ENCODE measurements at places on chromosomes 5 and 9.

- H3K4me1 ChIP-seq: 0 out of 2 replicates have a peak, but pooled peaks cover under 1% of the 10 kb centered on the region
- no peak for DNase-seq
- no peaks in the 10 kb centered on the region for H3K36me3 ChIP-seq
- H3K27me3 ChIP-seq: no peaks in the 10 kb centered on the region
- H3K27ac ChIP-seq: no peak overlapping the region
Observed at GRCh38 chr9:85118990-85119755, 449.6 kb downstream of the NTRK2 start.

- no peaks in the 10 kb centered on the region for H3K4me1 ChIP-seq
- H3K36me3 ChIP-seq: no peaks in the 10 kb centered on the region
- no peak overlapping the region for H3K27ac ChIP-seq
- DNase-seq: no peak
Observed at GRCh38 chr9:9215050-9215449, 1397.8 kb downstream of the PTPRD start.

- no peak overlapping the region for H3K4me3 ChIP-seq
- H3K4me1 ChIP-seq: no peaks in the 10 kb centered on the region
- H3K27ac ChIP-seq: no peak overlapping the region
- H3K36me3 ChIP-seq: 0 out of 2 replicates have a peak, but pooled peaks cover 4% of the 10 kb centered on the region
- DNase-seq: peak; percentile 33
Observed at GRCh38 chr5:81068635-81069034, 108.5 kb downstream of the RASGRF2 start.

- peak; percentile 74 for DNase-seq
- H3K27ac ChIP-seq: no peak overlapping the region
- H3K4me3 ChIP-seq: peak overlapping the region; percentile 54
- H3K36me3 ChIP-seq: no peaks in the 10 kb centered on the region
- H3K27me3 ChIP-seq: peaks cover 100% of the 10 kb centered on the region
- H3K4me1 ChIP-seq: peaks cover 91% of the 10 kb centered on the region
Observed at GRCh38 chr5:173238312-173239232, 3.6 kb upstream of the NKX2-5 start.

GRCh38 chr5:65913519-65913918 lies 12.9 kb upstream of the ERBIN start:
- no peak overlapping the region for H3K27ac ChIP-seq
- H3K36me3 ChIP-seq: no peaks in the 10 kb centered on the region
- H3K4me3 ChIP-seq: no peak overlapping the region
- no peaks in the 10 kb centered on the region for H3K27me3 ChIP-seq
- H3K4me1 ChIP-seq: no peaks in the 10 kb centered on the region

GRCh38 chr9:75087289-75087823 lies 599 bp downstream of the NMRK1 start:
- peaks cover 5% of the 10 kb centered on the region for H3K27me3 ChIP-seq
- H3K36me3 ChIP-seq: no peaks in the 10 kb centered on the region

DNA sequence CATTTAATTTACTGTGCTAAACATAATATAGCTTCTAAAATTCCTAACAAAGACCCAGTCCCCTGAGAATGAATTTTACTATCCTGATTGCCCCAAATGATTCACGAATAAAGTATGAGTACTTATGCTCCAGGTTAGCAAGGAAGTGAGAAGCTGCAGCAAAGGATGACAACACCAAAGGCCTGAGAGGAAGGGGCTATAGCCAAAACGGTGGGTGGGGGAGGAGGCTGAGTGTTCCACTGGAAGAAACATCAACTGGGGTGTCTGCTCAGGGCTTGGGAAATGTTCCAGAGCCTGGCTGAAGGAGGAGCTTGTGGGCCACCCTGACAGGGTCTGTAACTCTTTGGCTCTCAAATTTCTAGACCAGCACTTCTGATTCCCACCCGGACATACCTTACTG lies 157.3 kb downstream of the ADAMTS12 start:
- no peak overlapping the region for H3K27ac ChIP-seq
- H3K36me3 ChIP-seq: no peaks in the 10 kb centered on the region
- no peaks in the 10 kb centered on the region for H3K27me3 ChIP-seq
- peak; percentile 44 for DNase-seq
- no peak overlapping the region for H3K4me3 ChIP-seq
- H3K4me1 ChIP-seq: peaks cover 14% of the 10 kb centered on the region

GRCh38 chr5:125198270-125198974 lies 452.0 kb upstream of the ZNF608 start:
- H3K27me3 ChIP-seq: no peaks in the 10 kb centered on the region
- DNase-seq: no peak
- H3K4me1 ChIP-seq: peaks cover 52% of the 10 kb centered on the region
- no peaks in the 10 kb centered on the region for H3K36me3 ChIP-seq
- peak overlapping the region; percentile 46 for H3K27ac ChIP-seq
